ENCODE measurements at places on chromosomes 4 and X. TPM values are rescaled to one million over a fixed set of nuclear protein-coding genes. Genes with fewer than 3 reads are reported as not detected.

Gene TSC22D3
- 28.0 TPM for total RNA-seq

Gene SPANXB1
- not detected for total RNA-seq

Gene CT45A10
- total RNA-seq, result not detected

Gene HOPX
- 14.7 TPM for total RNA-seq

Gene SHROOM4
- not detected for total RNA-seq

Gene RAB40A
- not detected for total RNA-seq

Gene CT47A7
- not detected for total RNA-seq

Gene WNK3
- total RNA-seq, result 0.25 TPM

Gene MAGED4B
- 0.44 TPM for total RNA-seq

Gene TCEAL6
- total RNA-seq, result not detected

Gene GLRA3
- total RNA-seq, result not detected

Gene FAM9C
- not detected for total RNA-seq

Gene CXCL6
- total RNA-seq, result not detected

Data from activated naive CD4-positive, alpha-beta T cell treated with anti-CD3 and anti-CD28 coated beads for 36 hours (primary cell).